Dorsolateral prefrontal cortex (tissue), 122 donors: ENCODE measurements at places on chromosomes 2 and 18.

DNA sequence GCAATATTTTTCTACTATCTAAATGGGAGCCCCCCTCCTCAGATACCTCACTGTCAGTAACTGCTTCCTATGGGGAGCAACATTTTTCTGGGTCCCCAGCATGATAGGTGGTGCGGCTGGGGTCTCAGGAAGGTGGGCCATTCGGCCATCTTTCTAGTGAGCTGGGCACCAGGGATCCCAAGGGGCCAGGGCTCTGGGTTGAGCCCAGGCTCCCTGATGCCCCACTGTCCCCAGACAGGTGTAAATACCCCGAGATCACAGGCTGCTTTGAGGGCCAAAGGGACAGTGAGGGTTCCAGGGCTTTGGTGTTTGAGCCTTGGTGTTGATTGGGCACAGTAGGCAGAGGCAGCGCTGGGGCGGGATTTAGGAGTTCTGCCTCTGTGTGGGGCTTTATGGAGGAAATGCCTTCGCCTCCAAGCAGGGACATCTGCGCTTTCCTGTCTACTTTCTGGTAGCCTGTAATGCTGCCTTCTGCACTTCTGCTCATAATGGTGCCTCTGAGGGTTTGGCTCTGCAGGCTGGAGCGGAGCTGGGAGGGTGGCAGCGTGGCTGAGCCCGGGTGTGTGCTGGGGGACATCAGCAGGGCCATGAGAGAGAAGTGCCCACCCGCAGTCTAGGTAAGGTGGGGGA, 5.3 kb downstream of the ITM2C start:
- no peak for DNase-seq

DNA sequence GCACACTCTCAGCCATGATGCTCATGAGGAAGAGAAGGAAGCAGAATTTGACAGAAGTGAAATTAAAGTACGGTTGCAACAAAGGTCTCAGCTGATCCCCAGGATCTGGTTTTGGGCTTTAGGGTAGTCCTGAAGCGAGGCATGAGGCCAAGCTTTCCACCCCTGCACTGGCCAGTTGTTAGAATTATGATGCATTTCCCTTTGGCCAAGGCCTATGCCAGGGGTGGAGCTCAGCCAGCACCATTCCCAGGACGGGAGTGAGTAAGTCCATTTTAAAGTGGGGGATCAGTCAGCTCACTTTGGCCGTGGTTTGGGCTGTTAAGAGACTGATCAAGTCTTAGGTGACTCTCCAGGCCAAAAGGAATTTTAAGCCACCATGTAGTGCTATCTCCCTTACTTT, 314.5 kb upstream of the MMADHC start:
- DNase-seq = no peak

DNA sequence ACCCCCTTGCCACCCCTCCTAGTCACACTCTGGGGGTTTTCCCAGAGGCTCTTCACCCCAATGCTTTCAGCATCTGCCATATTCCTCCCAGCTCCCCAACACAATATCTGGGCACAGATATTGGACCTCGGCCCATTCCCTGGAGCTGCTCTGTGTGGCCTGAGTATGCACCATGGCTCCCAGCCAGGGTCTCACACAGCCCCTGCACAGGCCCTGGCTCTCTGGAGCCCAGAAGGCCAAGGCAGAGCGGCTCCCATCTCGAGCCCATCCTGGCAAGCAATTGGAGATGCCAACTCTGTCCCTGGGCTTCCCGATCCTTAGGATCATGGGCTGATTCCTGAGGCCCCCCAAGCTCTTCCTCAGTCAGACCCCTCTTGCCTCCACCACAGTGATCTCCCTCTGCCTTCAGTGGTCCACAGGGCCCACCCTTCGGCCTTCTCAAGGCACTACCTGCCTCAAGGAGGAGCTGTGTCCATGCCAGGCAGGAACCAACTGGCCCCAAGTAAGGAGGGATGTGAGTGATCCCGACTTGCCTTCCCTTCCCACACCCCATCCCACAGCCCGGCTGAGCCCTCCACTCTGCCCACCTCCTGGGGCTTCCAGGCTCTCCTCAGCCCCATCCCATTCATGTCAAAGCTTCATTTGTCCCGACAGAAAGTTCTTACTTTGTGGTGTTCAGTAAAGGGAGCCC, 62.7 kb downstream of the ADD2 start:
- no peak for DNase-seq

DNA sequence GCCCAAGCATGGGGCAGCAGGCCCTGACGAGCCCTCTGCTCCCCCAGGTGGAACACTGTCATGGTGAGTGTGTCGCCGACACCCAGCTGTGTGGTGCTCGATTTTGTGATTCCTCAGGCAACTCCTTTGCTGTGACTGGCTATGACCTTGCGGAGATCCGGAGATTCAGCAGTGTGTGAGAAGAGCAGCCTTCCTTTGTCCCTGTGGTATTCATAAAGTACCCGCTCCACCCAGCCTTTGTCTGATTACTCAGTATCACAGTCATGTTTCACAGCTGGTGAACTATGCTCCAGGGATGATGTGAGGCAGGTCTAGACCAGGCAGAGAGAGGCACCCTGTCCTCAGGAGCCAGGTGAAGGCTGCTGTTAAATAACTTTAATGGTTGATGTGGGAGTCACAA, 4.0 kb downstream of the WDR54 start:
- no peak for DNase-seq

- no peak for DNase-seq
Measured at GRCh38 chr2:3340144-3340543, 37.5 kb downstream of the EIPR1 start.

- no peak for DNase-seq
Measured at GRCh38 chr2:196510246-196510645, 129.3 kb upstream of the CCDC150 start.

- no peak for DNase-seq
Measured at GRCh38 chr2:102310964-102311640, at the start of gene IL1RL1. TSS of gene IL1RL1 (plus strand) at chr2:102311563. CDS start at chr2:102338265, 26,702 bp downstream.

- no peak for DNase-seq
Measured at GRCh38 chr18:32308493-32309120, 118.8 kb downstream of the MEP1B start.

GRCh38 chr2:190663839-190664238, 15.0 kb downstream of the NAB1 start:
- DNase-seq = no peak

DNA sequence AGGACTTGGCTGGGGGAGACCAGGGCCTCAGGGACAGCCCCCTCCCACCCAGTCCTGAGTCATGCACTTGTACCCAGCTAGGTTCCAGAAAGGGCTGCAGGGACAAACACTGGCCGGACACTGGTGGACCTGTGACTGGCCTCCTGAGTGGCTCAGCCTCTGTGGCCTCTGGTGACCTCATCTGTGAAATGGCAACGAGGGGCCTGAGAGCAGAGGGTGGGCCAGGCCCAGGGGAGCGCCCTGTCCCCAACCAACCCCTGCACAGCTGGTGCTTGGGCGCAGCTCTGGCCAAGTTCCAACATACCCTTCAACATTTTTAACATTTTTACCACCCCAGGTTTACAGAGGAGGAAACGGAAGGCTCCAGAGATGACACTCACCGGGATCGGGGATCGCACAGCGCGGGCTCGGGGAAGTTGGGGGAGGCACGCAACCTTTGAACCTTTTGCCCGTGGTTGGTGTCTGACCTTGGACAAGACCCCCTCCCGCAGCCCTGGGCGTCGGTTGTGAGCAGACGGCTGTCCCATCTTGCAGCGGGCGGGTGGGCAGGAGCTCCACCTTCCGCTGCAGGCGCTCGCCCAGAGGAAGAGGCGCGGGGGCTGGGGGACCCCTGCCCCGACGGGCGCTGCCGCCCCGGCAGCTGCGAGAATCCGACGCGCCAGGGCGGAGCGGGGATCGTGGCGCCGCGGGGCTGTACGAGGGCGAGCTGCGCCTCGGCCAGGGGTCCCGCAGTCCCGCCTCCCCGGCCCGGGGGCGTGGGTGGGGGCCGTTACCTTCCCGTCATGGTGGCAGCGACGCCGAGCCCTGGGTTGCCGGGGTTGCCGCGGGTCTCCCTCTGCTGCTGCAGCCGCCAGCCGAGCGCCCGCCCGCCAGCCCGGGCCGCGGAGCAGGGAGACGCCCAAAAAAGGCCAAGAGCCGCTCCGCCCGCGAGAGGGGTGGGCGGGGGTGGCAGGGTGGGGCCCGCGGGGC, 805 bp downstream of the LIMS2 start:
- peak; percentile 37 for DNase-seq

DNA sequence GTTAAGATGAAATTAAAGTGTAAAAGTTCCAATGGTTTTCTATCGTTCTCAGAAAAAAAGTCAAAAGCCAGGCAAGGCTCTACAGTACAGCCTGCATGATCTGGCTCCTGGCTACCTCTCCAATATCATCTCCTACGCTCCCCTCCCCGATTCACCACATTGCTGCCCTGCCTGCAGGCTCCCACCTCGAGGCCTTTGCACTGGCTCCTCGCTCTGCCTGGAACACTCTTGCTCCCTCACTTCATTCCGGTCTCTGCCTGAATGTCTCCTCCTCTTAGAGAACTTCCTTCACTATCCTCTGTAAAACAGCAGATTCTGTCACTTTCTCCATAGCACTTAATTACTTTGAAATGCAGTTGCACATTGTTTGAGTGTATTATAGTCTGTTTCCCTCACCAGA, 72.5 kb downstream of the KLF7 start:
- DNase-seq = no peak

GRCh38 chr2:64839844-64840243, 149.4 kb upstream of the SLC1A4 start:
- DNase-seq = no peak

- DNase-seq = no peak
Measured at GRCh38 chr2:30781451-30781850, 25.8 kb downstream of the CAPN13 start.

DNA sequence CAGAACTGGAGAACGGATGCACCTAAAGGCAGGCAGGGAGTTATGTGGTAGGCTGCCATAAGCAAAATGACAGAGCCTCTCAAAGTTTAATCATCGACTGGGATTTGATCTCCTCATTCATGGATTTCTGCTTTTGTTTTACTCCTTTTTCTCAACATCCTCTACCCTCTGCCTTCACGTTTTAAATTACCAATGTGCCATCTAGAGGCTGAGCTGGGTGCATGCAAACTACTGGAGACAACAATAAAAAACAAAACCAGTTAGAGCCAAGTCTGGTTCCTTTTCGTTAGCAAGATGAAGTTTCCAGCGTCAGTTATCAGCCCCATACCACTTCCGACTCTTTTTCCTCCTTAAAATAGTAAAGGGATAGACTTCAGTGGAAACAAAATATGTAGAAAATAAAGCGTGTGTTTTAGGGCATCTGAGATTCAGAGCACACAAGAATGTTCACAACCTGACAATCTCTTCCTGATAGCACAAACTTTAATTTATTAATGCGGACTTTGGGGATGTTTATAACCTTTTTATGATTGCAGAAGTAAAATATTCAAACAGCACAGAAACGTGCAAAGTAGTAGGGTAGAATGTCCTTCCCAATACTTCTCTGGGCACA, 117.0 kb downstream of the LAMA1 start:
- DNase-seq = no peak

GRCh38 chr2:12201369-12201768, 454.9 kb downstream of the LPIN1 start:
- no peak for DNase-seq

GRCh38 chr18:36809590-36810381, 19.0 kb downstream of the TPGS2 start:
- DNase-seq = peak; percentile 8

- DNase-seq = no peak
Measured at GRCh38 chr2:233480490-233481202, 85.9 kb downstream of the USP40 start.

DNA sequence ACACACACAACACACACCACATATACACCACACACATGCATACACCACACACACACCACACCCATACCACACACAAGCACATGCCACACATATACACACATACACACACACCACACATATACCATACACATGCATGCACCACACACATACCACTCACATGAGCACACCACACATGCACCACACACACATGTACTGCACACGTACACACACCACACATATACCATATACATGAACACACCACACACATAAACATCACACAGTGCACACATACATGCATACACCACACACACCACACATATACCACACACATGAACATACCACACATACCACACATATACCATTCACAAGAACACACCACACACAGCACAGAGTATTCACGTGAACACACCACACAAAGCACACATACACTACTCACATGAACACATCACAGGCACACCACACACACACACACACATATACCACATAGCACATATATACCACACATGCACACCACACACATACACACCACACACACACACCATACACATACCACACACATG, 219.9 kb upstream of the RAB6C start:
- DNase-seq = no peak

DNA sequence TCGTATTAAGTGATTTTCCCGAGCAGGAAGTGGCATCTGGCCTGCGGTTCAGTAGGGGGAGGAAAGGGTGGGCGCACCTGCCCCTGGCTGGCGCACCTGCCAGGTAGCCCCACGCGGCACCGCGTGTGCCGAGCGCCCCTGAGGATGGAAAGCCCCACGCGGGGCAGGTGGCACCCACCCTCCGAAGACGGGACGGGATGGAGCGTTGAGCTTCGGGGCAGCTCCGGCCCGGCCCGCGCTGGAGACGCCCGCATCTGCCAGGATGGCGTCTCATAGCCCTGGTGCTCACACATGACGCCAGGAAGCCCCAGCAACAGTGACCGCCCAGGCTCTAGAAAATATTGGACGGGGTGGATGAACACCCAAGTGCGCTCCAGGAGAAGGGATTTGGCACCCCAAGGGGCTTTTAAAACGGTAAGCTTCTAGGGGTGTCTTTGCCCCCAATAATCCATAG, 2.5 kb upstream of the NFATC1 start:
- DNase-seq = no peak

- no peak for DNase-seq
Measured at GRCh38 chr2:36411962-36412444, 56.4 kb downstream of the CRIM1 start.

GRCh38 chr18:25365242-25365641, 13.3 kb upstream of the ZNF521 start:
- DNase-seq = no peak

DNA sequence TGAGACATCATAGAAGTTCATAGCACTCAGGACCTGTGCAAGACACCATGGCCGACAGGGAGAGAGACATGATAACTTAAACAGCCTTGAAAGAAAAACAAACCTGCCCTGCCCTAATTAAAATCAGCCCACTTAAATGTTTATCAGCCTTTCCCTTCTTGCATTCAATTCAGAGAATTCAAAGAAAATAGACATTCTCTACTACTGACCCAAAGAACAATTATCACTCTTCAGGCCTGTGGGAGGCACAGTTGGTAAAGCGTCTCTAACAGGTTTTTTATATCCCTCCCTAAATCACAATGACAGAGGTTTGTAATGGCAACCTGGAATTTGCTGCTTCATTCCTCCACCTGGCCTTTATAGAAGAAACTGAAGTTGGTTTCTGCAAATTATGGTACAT, 1.7 kb downstream of the CDK15 start:
- no peak for DNase-seq

- no peak for DNase-seq
Measured at GRCh38 chr2:236164925-236165841, 3.0 kb downstream of the GBX2 start.

DNA sequence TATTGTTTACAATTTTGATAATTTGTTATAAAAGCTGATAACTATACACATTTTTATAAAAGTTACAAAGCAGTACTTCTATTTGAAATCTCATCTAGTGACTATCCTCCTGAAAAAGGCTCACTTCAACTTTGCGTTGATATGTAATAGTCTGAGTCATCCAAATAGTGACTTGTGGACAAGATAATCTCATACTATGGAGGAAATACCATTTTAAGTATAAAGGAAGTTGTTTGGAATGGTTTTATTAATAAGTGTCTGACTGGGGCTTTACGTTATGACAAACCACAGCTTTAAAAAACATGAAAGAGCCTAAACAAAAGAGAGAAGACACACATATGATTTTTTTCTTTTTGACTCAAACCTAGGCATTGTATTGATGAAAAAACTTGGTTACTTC, 272.3 kb upstream of the COL3A1 start:
- no peak for DNase-seq
